Fibroblast of mammary gland (primary cell): ENCODE measurements at places on chromosomes 6 and 20.

DNA sequence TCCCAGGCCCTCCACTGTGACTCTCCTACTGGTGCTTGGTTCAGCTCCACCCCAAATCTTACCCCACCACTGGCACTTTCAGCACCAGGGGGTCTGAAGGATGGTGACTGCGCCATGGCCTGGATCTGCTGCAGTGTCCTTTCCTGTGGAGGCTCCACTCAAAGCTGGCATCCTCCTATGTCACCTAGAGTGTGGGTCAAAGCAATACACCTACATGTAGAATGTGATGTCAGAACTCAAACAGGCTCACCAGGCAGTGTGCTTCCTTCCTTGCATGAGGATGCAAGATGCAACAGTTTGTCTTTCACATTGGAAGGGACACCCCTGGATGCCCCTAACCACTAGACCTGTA, 32.8 kb upstream of the MICB start:
- no peak for DNase-seq

DNA sequence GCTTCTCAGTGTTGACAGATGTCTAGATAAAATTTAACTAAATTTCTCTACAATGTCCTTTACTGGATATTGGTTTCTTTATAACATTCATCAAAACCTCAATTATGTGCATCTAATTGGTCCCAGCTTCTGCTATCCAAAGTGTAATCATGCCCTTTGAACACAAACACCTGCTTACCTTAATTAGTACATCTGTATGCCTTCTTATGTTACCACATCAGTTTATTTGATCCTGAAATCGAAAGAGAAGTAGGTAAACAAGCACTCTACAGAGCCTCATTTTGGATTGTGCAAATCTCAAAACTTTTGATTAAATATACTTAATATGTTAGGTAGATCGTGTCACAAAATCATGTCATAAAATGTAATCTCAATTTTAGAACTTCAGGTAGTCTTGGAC, 36.5 kb downstream of the TAB2 start:
- no peak for DNase-seq

DNA sequence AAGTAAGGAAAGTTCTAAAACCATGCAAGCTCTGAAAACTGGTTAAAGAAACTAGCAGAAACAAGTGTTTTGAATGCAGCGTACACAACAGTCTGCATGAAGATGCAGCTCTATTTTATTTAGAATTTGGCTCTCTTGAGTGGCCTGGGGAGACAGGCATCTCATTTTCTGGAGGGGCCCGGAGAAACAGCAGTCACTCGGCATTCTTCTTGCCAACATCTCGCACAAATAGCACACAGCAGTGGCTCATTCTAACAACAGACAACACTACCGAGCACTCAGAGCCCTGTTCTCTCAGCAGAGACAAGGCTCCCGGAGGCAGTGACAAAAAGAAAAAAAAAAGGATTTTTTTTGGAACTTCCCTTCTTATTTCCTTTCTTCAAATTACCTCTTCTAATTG, 108.5 kb upstream of the STMND1 start:
- no peak for DNase-seq

DNA sequence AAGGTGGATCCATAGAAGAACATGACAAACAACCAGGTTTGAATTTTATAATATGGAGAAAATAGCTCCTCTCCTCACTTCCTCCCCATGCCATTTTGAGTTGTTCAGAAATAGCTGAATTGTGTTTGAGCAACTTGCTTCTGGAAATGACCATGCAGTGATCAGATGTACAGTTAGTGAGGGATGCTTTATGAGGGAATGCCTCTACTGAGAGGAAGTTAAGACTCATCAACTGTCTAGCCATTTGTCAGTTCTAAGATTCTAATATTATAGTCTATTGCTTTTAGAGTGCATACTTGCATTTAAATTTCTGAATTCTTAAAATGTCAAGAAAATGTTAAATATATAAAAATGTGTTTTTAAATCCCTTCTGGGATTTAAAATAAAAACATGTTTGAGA, 3.8 kb downstream of the LAMA2 start:
- no peak for DNase-seq

GRCh38 chr6:135860361-135860760, 8.9 kb downstream of the PDE7B start:
- no peak for DNase-seq

DNA sequence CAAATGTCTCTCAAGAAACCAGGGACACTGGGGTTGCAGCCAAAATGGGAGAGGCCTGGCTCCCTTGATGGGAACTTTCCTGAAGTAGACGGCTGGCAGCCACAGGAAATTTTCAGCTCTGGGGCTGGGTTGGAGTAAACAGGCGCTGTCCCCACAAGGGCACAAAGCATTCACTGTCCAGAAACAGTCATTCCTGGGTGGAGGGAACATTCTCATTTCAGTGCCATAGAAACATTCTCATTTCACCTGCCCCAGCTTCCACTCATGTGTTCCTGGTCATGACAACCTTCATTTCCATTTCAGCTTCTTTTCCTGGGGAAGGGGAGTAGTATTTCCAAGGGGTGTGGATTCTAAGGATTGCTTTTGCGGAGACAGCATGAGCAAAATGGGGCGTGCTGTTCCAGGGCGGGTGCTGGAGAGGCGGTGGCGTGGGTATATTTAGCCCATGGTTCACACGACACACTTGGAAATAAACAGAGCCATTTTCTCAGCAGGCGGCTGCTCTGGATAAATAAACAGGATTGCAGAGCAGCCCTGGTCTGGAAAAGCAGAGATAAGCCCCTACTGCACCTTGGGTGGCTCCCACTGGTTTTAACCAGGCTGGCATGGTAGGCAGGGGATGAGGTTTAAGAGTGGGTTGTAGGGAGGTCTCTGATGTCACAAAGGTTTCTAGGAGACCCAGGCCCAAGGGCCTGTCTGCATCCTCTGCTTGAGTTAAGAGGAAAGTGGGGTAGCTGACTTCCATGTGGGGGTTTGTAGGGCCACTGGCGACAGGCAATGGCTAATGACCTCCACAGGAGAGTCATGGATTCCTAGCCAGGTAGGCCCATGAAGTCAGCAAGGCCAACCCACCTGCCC, 32.9 kb downstream of the COX4I2 start:
- DNase-seq, result no peak

DNA sequence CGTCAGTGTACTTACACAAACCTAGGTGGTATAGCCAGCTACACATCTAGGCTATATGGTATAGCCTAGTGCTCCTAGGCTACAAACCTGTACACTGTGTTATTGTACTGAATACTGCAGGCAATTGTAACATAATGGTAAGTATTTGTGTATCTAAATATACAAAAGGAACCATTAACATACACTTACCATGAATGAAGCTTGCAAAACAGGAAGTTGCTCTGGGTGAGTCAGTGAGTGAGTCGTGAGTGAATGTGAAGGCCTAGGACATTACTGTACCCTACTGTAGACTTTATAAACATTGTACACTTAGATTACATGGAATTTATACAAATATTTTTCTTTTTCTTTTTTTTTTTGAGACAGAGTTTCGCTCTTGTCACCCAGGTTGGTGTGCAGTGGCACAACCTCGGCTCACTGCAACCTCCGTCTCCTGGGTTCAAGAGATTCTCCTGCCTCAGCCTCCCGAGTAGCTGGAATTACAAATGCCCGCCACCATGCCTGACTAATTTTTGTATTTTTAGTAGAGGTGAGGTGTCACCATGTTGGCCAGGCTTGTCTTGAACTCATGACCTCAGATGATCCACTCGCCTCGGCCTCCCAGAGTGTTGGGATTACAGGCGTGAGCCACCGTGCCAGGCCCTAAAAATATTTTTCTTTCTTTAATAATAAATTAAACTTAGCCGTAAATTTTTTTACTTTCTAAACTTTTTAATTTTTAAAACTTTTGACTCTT, 15.4 kb upstream of the KIAA1755 start:
- DNase-seq, result peak; percentile 88

DNA sequence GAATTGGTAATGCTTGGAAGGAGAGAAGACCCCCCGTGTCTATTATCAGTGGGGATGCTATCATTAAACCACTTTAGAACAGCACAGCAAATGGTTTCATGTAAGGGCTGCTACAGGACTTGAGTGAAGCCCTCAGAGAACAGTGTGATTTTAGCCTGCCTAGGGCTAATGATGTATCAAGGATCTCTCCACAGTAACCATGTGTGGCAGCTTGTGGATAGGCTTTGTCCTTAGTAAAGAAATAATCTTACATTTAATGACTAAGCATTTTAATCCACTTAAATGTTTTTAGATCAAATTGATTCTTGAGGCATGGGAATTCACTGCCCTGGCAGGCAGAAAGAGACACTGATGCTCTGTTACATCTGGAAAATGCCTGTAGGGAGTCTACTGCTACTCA, 495.1 kb downstream of the NKAIN2 start:
- DNase-seq, result no peak

- DNase-seq, result peak; percentile 94
Measured at GRCh38 chr20:32343439-32343838, 14.7 kb upstream of the ASXL1 start.

- DNase-seq, result peak; percentile 38
Measured at GRCh38 chr6:73746787-73747186, 50.8 kb downstream of the CD109 start.

GRCh38 chr6:21887231-21888185, 294.0 kb downstream of the SOX4 start:
- DNase-seq, result peak; percentile 13

GRCh38 chr20:57450419-57450818, 59.2 kb downstream of the RBM38 start:
- no peak for DNase-seq

GRCh38 chr6:45556828-45557227, 179.1 kb upstream of the SUPT3H start:
- DNase-seq, result no peak

DNA sequence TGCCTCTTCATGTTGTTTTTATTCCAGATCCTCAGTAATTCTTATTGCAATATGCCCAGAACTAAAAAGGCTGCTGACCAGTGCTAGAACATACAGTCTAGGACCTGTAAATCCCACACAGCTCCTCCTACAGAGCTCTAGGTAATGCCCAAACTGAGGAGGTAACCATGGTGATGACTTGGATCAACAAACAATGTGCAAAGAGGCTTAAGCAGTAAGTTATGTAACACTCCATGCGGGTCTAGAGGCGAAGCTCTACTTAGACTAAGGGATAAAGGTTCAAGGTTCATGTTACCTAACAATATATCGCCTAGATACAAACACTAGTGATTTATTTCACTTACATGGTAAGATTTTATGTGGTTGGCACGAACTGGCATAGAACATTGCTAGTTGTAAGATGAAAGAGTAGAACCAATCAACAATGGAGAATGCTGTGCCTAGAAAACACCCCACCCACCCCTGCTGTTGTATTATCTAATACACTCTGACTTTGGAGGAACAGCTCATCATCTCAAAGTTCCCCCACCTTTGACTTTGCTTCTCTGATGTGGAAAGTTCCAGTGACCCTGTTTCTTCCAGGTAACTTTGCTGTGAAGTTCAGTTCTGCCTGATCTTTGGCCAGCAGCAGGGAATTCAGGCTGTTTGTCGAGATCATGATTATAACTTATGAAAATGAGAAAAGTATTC, 242.4 kb downstream of the ALDH8A1 start:
- peak; percentile 41 for DNase-seq

DNA sequence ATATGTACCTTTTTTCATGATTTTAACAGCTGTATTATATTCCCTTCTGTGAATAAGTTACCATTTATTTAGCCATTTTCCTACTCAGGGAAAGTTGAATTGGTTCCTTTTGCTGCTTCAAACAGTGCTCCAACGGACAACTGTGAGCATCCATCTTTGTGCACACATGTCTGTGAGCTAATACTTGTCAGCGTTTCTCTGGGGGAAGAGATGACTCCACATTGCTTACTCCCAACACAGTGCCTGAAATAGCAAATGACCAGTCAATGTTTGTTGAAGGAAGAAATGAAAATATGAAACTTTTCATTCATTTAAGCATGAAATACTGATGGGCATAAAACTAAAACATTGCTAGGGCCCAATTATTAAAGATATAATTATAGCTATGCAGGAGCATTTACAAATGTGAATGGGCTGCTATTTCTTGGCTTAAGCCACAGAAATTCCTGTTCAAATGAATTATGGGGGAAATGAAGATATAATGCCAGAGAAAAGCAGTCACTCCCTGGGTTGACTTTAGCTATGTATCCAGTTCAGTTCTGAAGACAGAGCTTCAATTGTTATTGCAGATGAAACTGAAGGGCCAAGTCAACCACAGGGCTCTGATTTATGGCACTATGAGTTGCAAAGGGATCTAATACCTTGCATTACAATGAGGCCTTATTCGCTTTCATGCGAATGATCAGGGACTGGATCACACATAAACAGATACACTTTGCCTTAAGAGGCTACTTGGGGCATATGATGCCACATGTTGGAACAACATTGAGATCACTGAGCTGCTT, 47.4 kb upstream of the FOXC1 start:
- DNase-seq, result no peak

- no peak for DNase-seq
Measured at GRCh38 chr6:26318459-26319404, 46.3 kb upstream of the BTN3A2 start.

DNA sequence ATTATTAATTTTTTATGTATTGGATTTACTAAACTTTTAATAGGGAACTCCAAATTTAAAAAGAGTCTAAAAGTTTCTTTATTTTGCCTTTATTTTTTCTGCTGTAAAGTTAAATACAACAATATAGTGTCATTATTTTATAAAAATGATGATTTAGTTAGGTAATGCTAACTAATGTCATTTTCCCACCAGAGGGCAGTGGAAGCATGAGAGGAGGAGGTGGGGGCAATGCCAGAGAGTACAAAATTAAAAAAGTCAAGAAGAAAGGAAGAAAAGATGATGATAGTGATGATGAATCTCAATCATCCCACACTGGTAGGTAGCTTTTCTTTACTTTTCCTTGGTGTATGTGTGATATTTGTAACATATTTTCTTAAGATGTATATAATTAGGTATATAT, 20.2 kb upstream of the FHL5 start:
- peak; percentile 15 for DNase-seq

DNA sequence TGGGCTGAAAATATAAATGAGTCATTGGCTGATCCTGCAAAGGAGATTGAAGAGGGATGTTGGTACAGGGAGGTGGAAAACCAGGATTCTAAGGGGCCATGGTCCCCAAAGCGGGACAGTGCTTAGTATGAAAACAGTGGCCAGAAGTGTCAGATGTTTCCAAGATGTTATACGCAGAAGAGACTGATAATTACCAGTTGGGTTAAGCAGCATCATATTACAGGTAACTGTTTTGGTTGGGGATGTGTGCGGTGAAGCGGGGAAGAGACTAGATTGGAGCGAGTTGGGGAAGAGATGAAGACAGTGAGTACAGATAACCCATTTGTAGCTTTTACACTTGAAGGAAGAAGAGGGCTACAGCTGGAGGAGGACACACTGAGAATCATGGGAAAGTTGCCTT, 80.8 kb downstream of the PLEKHG1 start:
- DNase-seq, result no peak

DNA sequence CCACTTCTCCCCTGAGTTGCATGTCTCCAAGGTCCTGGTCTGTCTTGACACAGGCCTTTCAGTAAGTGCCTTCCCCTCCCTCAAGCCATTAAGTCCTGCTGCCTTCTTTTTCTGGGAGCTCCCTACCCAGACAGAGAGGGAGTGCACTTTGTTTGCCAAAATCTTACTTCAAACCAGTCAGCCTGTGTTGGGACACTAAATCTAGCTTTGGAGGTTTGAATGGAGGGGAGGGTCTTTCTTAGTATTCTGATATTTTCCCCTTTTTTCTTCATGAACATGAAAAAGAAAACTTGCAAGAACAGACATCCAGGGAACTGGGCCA, 170.7 kb upstream of the PMEPA1 start:
- DNase-seq, result no peak

- DNase-seq, result no peak
Measured at GRCh38 chr6:36136551-36136950, 6.2 kb downstream of the MAPK13 start.
